Activated naive CD4-positive, alpha-beta T cell (primary cell): ENCODE measurements at places on chromosomes 7 and 10.

- DNase-seq: no peak
Observed at GRCh38 chr7:2404714-2405119, 1.3 kb downstream of the CHST12 start.

- no peak for DNase-seq
Observed at GRCh38 chr7:73973091-73973490, 54.9 kb upstream of the ELN start.

- no peak for DNase-seq
Observed at GRCh38 chr10:116055252-116055916, 217.6 kb downstream of the GFRA1 start.

GRCh38 chr10:34854147-34854601 is 39.1 kb upstream of the PARD3 start:
- no peak for DNase-seq

DNA sequence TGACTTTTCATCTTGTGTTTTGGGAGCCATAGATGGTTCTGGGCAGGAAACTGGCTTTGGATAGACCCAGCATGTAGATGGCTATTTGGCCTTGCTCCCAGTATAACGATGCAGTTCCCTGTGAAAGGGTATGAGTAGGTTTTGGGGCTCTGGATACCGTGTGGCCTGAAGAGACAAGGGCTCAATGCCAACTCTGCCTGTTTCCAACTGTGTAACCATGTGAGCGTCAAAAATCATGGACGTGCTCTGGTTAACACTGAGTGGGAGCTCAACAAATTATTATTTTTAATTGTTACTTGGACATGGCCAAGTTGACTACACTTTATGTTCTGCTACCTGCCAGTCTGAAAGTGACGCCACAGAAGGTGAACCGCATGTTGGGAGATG is 41.8 kb downstream of the EGFR start:
- DNase-seq: no peak

DNA sequence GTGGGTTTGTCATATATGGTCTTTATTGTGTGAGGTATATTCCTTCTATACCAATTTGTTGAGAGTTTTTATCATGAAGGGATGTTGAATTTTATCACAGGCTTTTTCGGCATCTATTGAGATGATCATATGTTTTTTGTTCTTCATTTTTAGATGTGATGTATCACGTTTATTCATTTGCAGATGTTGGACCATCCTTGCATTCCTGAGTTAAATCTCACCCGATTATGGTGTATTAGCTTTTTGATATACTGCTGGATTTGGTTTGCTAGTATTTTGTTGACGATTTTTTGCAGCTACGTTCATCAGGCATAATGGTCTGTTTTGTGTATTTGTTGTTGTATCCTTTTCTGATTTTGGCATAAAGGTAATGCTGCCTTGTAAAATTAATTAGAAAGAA is 311.0 kb downstream of the PTEN start:
- DNase-seq: no peak

DNA sequence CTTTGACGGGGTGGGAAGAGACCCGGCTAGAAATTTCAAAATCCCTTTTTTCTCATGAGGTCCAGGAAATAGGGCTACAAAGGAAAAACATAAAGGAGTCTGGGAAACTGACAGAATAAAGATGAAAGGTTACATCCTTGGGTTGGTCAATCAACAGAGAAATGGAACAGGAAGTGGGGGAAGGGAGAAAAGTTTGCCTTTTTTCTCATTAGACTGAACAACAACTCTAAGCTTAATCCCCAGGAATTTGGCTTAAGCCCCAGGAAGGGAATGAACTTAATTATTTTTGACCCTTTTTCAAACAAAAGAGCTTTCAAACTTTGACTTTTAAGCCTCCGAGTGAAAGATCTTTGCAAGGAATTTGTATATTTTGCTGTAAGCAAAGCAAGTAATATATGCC is 32.7 kb downstream of the LGI1 start:
- DNase-seq: no peak

- no peak for DNase-seq
Observed at GRCh38 chr7:113379746-113380145, 261.4 kb upstream of the SMIM30 start.

- no peak for DNase-seq
Observed at GRCh38 chr7:98217623-98218582, 6.7 kb downstream of the BHLHA15 start.

DNA sequence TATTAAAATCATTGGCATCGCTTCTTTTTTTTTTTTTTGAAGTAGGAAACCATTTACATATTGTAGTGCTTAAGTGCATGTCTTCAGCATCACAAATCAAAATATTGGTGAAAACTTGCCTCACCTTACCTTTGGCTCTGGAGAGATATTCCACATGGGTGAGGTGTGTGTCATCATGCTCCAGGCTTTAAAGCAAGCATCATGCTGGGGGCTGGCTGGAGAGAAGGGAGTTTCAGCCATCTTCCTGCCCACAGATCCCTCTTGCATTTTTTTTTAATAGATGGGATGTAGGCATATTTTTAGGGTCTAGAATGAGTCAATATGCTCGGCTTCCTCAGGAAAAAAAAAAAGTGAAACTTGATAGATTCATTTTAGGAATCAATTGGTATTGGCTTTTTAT is 2.3 kb upstream of the INSYN2A start:
- no peak for DNase-seq

DNA sequence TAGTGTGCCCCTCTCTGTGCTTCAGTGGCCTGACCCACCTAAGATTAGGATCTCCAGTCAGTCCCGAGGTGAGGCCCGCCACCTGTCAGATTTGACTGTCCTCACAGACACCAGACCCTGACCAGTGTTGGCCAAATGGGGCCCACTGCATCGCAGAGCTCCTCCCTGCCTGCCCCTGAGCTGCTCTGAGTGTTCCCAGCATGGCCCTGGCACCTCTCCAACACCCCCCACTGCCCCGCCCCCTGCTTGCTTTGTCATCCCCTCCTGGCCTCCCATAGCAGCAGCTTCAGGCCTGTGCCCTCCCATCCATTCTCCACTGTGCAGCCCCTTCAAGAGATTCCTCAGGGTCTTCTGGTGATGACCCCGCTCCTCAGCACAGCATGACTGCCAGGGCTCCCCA is 67.6 kb downstream of the C10orf120 start:
- DNase-seq: no peak

DNA sequence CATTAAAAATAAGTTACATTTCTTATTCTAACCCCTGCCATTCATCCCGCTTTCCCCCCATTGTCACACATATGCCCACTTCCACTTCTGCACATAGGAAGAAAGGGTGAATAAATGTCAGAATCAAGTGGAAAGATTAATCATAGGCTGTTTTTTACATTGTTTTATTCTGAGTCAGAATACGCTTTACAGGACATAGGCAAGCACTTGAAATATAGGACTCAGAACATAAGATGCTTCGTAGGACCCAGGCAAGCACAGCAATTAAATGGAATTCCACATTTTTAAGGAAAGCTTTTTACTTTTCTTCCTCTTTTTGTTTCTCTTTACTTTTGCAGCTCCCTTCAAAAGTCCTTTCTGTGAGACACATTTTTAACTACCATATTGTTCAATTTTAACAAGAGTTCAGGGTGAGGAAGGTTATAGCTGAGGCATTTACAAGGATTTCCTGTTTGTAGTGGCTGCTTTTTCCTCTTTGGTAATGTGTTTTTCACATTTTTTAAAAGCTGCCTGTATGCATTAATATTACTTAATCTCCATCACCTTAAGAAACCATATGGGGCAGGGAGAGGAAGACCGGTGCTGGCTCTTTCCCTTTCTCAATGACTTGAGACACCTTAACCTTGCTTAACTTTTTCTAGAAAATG is 130.0 kb downstream of the TES start:
- no peak for DNase-seq

DNA sequence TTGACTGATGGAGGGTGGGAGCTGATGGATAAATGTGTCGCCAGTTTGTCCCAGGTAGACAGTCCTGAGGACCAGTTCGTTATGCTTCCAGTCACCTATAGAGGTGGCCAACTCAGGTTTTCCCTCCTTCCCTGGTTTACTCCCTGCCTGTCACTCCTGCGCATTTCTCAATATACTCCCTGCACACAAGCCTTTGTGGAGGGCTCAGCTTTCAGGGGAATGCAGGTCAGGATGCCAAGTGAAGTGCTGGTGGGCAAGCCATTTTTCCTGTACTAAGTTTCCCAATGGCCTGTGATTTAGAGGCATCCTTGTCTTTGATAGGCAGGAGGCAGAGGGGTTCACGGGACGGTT is 473.5 kb upstream of the ZMIZ1 start:
- no peak for DNase-seq

GRCh38 chr7:95933618-95934017 is 161.3 kb downstream of the DYNC1I1 start:
- DNase-seq: no peak

DNA sequence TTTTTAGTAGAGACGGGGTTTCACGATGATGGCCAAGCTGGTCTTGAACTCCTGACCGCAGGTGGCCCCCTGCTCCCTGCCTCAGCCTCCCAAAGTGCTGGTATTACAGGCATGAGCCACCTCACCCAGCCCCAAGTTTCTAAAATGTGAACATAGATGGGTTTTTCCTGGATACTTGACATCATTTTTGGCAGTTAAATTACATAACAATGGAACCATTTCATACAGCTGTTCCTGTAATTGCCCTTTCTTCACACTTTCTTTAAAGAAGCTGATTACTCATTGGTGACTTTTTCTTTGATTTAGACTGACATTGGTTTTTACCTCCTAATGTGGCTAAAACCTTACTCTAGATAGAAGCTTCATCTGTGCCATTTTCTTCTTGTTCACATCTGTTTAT is 5.9 kb downstream of the ZKSCAN1 start:
- DNase-seq: no peak

DNA sequence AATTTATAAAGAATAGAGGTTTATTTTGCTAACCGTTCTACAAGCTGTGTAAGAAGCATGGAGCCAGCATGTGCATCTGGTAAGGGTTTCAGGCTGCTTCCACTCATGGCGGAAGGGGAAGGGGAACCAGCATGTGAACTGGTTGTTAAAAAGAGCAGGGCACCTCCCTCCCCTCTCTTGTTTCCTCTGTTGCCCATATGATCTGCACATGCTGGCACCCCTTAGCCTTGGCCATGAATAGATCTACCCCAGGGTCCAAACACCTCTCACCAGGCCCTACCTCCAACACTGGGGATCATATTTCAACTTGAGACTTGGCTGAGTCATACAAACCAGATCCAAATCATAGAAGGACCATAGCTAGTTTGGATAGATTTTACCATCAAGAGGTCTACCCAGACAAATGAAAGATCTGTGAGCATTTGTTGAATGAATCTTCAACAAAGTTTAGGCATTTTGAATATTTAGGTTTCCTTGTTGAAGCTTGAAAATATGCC is 36.0 kb upstream of the NRP1 start:
- DNase-seq: no peak

GRCh38 chr10:77016855-77017254 is 620.8 kb downstream of the KCNMA1 start:
- DNase-seq: no peak

DNA sequence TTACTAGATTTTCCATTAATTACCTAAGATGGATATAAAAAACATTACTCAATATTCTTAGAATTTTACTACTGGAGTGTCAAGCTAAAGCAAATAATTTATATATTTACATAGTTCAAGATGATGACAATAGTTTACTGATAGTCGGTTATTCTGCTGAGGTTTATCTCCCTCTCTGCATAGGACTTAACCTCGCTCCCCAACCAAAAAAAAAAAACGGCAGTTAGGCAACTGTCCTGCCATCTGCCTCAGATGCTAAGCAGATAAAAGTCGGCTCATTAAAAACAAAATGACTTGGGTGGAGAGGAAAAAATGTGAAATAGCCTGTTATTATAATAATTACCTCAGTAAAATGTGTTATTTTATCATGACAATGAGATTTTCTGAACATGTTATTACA is 14.0 kb upstream of the ITGB8 start:
- DNase-seq: no peak

DNA sequence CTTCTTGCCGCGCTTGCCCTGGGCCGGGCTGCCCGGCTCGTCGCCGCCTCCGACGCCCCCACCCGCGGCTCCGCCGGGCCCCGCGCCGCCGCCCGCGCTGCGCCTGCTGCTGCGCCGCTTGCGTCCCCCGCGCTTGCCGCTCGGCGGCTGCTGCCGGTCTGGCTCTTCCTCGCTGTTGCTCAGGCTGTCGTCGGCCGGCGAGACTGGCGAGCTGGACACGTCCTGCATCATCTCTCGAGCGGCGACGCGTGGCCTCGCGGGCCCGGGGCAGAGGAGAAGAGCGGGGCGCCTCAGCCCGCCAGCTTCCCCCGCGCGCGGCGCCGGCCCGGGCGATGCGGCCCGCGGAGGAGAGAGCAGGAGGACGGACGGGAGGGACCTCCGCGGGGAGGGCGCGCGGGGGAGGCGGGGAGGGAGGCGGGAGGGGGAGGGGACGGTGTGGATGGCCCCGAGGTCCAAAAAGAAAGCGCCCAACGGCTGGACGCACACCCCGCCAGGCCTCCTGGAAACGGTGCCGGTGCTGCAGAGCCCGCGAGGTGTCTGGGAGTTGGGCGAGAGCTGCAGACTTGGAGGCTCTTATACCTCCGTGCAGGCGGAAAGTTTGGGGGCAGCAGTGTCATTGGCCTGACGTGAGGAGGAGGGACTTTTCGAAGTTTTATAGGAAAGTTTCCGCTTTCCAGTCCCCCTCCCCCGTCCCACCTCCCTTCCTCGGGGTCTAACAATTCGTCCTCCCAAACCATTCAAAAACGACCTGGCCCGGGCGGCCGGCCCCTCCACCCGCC is at the start of gene TWIST1:
TWIST1 (minus strand) TSS at position 546 of the 779 bp plus-strand sequence; CDS start at position 231, 315 bp downstream.
- no peak for DNase-seq

DNA sequence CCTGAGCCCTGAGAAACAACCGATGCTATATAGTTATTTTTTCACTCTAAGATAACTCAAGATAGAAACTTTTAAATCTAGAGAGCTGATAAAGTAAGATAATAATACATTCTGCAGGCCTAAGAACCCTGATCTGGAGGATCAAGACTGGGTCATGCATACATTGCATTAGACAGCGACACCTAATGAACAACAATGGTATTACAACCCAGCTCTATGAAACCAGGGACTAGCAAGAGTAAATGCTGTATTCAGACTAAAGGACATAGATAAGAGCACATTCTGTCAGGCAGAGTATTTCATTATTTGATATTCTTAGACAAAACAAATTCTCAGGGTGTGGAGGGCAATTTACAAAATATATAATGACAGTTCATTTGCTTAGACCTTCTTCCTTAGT is 148.6 kb downstream of the GRK5 start:
- no peak for DNase-seq

GRCh38 chr10:91006001-91006751 is 85.3 kb upstream of the ANKRD1 start:
- DNase-seq: peak; percentile 49

GRCh38 chr7:105636982-105637381 is 55.7 kb upstream of the EFCAB10 start:
- DNase-seq: no peak

DNA sequence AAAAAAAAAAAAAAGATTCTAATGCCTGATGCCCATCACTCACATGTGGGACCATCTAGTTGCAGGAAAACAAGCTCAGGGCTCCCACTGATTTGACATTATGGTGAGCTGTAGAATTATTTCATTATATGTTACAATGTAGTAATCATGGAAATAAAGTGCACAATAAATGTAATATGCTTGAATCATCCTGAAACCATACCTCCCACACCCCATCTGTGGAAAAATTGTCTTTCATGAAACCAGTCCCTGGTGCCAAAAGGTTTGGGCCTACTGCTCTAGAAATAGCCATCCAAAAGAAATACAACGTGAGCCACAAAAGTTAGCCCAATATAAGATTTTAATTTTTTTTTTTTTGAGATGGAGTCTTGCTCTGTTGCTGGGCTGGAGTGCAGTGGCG is 265.1 kb downstream of the PRPF18 start:
- DNase-seq: no peak

GRCh38 chr10:8581521-8582225 is 527.2 kb downstream of the GATA3 start:
- no peak for DNase-seq

- DNase-seq: no peak
Observed at GRCh38 chr10:21724020-21724589, 190.1 kb downstream of the MLLT10 start.
